ENCODE measurements at places on chromosomes 2 and 18.

DNA sequence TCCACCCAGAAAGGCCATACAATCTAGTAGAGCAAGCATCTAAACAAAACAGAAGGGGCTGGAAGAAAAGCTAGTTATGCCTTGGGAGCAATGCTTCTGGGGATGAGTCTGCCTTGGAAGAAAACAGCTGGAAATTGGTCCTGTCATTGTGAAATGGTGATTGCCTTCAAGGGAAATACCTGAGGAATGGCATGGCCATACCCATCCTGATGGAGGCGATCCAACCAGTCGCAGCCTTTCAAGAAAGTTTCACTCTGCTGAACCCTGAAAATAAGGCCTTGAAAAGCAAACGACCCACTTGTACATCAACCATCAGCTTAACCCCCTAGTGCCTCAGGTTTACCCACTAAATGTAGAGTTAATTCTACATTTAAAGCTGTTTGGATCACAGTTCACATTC is 72.6 kb upstream of the PID1 start:
- no peak for DNase-seq

GRCh38 chr2:147501968-147502367 is 342.9 kb upstream of the ACVR2A start:
- no peak for DNase-seq

- no peak for DNase-seq
These were observed 69.0 kb downstream of the TXNL1 start for GRCh38 chr18:56569416-56569815.

GRCh38 chr18:62437235-62438017 is 85.4 kb upstream of the ZCCHC2 start:
- DNase-seq, result no peak

- peak; percentile 14 for DNase-seq
These were observed 165.9 kb upstream of the PGAP1 start for GRCh38 chr2:197092431-197092830.

DNA sequence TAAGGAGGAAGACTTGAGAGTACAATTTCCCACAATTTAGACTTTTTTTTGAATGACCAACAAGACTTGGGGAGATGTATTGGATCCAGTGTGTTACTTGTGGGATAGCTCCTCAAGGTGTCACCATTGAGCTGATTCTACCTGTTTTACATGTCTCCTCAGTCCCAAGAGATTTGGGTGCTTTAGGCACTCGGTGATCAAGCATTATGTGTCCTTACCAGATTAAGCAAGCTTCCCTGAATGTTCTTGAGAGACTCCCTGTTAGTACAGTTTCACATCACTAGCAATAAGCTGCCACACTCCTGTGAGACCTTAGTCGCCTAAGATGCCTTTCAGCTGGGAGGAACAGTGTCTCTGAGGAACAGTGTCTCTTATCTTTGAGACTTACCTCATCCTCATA is 384.3 kb upstream of the SYT4 start:
- DNase-seq, result peak; percentile 24

DNA sequence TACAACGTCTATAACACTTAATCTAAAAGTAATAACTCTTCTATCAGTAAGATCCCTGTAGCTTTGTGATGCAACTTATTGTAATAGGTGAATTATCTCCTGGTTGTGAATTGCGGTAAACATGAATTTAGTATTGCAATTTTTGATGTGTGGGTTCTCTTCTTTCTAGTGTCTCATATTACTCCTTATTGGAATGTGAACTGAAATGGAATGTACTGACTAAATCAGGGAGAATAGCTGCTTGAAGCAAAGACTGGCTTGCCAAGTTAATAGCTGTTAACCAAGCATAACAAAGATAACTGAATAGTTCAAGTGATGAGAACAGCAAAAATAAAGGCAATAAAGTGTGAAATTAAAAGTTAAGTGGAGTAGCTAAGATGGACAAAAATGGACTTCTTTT is 60.5 kb upstream of the TFPI start:
- DNase-seq, result no peak

DNA sequence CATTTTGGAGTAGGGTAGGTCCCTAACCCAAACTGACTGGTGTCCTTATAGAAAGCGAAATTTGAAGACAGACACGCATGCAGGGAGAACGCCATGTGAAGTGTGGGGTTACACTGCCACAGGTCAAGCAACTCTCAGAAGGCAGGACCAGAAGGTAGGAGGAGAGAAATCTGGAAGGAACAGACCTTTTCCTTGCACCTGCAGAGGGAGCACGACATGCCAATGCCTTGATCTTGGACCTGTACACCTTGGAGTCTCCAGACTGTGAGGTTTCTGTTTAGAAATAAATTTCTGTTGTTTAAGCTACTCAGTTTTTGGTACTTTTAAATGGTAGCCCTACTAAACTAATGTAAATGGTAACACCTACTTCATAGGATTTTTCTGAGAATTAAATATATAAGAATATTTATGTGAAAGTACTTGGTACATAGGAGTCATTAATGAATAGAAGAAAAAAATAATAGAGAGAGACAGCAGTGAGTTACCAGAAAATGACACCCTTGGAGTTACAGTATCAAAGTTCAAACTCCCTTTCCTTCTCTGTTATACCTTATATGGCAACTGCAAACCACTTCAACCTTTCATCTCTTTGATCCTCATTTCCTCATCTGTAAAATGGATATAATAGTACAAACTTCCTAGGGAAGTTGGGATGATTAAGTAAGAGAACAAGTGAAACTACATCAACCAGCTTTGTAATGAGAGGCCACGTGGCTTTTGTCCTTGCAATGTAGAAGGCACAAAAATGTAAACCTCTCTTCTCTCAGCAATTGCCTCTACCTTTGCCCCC is 184.9 kb upstream of the PARD3B start:
- no peak for DNase-seq

DNA sequence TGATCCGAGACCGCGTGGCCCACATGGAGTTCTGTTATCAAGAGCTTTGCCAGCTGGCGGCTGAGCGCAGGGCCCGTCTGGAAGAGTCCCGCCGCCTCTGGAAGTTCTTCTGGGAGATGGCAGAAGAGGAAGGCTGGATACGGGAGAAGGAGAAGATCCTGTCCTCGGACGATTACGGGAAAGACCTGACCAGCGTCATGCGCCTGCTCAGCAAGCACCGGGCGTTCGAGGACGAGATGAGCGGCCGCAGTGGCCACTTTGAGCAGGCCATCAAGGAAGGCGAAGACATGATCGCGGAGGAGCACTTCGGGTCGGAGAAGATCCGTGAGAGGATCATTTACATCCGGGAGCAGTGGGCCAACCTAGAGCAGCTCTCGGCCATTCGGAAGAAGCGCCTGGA is 94.5 kb upstream of the EML6 start:
- no peak for DNase-seq

DNA sequence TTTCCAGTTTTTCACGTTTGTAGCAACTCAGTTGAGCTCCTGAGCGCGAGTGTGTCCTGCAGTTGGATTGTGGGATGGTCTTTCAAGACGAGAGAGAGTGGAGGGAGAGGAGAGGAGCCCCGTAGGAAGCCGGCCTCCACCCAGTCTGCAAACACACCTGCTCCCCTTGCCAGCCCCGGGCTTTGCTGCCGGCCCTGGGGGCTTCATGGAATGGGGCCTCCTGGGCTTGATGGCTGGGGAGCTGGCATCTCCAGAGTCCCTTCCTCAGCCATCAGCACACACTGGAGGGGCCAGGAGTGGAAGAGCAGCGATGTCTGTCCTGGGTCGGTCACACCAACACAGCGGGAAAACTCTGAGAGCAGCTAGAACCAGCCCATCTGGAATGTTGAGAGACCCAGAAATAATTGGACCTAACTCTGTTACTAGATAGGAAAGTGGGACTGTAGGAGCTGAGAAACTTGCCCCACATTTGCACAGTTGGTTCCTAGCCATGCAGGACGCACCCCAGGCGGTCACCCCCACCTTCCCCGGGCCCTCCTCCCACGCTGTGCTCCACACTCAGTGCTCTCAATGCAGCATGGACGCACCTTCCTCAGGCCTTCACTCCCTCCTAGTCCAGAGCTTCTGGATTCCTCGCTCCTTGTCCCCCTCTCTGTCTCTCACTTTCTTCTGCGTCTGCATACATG is 69.6 kb downstream of the PTGR3 start:
- no peak for DNase-seq

DNA sequence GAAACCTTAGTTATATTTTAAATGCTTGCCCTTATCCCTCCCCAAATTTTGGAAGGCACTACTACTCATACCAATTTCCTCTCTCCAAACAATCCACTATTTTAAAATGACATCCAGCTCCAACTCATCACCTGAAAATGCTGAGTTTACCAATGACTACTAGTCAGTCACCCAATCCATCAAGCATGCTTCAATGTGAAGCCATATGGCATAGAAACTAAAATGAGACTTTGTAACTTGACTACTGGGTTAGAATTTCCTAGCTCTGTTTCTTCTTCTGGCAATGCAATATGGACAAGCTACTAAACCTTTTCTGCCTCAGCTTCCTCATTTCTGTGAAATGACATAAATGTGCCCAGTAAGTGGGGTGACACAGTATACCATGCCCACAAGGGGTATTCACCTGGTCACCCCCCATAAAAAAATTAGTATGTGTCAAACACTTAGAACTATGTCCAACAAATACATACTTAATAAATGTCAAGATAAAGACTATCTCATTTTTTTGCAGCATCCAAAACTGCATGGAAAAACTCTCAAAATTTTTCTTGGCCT is 10.0 kb upstream of the STPG4 start:
- DNase-seq, result no peak

GRCh38 chr2:150339282-150339681 is 148.2 kb downstream of the RND3 start:
- DNase-seq, result no peak

GRCh38 chr18:58405107-58405898 is 223.6 kb downstream of the ALPK2 start:
- DNase-seq, result no peak

DNA sequence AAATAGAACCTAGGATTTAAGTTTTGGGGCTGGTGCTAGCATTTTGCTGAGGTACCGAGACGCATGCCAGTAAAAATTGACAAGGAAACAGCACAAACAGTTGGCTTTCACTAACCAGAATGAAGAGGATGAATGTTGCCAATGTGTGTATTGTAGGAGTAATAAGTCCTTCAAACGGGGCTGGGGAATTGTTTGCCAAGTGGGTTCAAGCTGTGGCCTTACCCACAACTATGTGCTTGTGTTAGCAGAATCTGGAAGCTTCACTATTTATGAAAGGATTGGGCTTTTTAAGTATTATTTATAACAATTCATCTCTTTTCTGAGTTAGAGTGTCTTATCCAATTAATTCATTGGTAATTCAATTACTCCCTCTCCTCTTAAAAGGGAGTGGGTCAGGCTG is 15.0 kb upstream of the KIF5C start:
- DNase-seq, result no peak

DNA sequence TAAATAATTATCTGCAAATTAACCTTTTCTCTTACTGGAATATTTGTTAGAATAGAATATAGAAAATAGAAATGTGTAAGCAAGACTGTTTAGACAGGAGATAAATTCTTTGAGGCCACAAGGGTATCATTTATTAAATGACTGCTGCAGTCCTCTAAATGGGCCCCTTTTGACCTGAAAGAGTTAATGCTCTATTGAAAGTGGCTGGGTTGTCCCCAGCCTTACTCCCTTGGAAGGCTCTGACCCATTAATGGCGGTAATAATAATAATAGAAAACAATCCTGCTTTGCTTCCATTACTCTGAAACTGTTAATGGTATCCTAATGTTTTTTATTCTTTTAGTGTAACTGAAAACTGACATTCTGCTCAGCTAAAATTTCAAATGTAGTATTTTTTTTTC is 398.0 kb upstream of the NRP2 start:
- DNase-seq, result no peak

DNA sequence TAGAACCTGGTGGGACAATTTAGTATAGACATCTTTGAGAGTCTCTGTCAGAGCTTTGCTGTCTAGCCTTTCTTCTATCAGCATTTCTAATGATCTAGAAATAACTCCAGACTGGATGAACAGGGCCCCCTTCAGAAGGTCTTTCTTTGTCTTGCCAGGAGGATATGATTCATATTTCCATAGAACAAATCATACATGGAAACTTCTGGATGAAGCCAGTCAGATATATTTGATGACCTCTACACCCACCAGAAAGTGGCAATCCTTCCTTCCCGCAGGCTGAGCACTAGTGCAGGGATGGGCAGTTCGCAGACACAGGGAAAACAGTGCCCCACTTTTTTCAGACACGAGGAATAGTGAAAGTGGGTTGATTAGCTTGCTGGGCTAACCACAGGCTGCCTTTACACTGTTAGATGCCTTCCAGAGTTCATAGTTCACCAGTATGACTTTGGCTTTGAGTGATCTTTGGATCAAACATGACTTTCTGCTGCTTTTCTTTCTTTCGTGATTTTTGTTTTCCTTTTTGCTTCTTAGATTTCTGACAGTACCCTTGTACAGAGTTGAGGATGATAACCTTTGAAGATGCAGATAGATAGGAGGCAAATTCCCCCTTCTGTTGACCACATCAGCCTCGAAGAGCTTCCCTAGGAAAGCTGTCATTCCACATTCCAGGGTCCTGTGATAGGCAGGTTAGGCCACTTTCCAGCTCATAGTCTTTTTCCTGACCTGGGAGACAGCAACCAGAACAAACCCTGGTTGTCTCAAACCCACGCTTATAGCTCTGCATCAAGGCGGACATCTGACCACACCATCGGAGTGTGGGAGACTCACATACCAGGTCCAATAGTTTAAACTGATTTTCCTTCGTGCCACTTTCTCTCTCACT is 237.0 kb downstream of the ZNF407 start:
- no peak for DNase-seq

GRCh38 chr2:68850524-68850923 is 20.7 kb downstream of the BMP10 start:
- DNase-seq, result no peak

DNA sequence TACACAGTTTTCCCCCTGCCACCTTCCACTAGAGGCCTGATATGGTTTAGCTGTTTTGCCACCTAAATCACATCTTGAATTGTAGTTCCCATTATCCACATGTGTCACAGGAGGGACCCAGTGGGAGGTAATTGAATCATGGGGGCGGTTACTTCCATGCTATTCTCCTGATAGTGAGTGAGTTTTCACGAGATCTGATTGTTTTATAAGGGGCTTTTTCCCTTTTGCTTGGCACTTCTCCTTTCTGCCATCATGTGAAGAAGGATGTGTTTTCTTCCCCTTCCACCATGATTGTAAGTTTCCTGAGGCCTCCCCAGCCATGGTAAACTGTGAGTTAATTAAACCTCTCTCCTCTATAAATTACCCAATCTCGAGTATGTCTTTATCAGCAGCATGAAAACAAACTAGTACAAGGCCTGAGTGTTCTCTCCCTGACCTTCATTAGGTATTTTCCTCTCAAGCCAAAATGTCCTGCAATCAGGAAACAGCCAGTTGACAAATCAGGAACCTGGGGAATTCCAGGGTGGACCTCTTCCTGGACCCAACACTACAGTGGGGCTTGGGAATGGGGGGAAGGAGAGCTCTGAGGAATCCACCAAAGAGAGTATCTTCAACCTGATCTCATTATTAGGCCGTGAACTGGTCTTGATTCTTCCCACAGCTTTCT is 129.9 kb downstream of the TXNL1 start:
- no peak for DNase-seq

DNA sequence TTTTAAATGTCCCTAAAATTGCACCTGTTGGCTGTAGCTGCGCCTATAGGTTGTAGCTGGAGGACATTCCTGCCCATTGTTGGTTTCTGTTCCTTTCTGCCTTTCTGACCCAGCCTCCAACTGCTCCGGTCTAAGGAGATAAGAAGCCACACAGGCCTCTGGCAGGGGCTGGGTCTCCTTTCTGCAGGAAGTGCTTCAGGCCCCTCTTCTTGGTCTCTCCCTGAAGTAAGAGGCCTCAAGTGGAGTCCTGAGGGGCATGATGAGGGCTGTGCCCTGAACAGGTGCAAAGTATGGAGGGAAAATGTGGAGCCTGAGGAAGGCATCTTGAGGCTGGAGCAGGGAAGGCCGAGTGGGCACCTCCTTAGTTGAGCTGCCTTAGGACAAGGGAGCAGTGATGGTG is 10.4 kb upstream of the SFTPB start:
- DNase-seq, result no peak

GRCh38 chr2:134002391-134002790 is 251.5 kb upstream of the MGAT5 start:
- DNase-seq, result no peak
